ENCODE measurements at places on chromosomes 2 and 18.

GRCh38 chr2:44778671-44779476 lies 162.6 kb upstream of the SIX3 start:
- DNase-seq = no peak

GRCh38 chr18:58316396-58317342 lies 272.6 kb downstream of the NEDD4L start:
- DNase-seq = no peak

GRCh38 chr2:66896131-66896530 lies 461.2 kb downstream of the MEIS1 start:
- no peak for DNase-seq

GRCh38 chr18:63259567-63260379 lies 59.8 kb downstream of the BCL2 start:
- DNase-seq = no peak

DNA sequence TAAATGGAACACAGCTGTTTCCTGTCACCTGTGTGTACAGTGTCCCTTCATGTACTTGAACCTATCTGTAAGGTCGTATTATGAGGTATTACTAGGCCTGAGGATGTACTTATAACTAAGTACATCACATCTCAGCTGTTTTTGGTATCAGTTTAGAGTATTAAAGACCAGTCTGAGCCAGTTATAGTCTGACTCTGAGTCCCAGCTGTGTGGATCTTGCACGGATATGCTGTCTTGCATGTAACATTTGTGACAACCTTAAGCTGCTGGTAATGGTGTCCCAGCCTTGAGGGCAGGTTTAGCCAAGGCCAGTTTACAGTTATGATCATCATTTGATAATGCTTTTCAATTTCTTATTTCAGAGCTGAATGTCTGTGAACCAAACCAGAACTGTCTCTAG lies 496.3 kb downstream of the SLC4A3 start:
- DNase-seq = no peak

DNA sequence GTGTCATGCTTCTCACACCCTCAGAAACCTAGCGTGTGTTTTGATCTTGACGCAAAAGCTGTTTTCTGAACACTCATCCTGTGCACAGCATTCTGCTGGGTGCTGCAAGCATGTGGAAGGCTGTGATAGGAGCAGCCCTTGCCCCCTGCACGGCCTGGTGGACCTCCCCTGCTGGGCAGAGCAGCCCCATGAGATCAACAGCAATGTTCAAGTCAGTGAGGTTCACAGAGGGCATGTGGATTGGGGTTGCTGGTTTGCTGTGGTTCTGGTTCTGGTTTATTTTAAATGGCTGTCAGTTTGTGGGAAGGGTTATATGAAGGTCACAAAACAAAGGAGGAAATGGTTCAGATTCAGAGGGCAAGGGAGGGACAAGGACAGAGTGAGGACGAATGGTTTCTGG lies 71.3 kb downstream of the SOWAHC start:
- no peak for DNase-seq

DNA sequence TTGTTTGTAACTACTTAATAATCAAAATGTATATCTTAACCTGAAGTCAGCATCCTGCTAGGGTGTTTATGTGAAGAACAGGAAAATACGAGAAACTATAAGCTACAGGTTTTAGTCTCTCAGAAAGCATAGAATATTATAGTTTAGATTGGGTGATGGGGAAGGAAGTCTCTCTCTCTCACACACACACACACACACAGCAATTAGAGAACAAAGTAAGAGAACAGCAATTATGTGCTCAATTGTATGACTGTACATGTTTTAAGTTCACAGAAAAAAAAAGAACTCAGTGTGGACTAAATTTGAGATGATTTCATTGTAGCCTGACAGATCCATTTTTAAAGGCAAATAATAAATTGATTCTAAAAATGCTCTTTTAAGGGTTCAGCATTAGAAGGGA lies 94.3 kb upstream of the ZNF516 start:
- no peak for DNase-seq

- DNase-seq = no peak
Observed at GRCh38 chr2:237864940-237865622, 5.7 kb downstream of the RAMP1 start.

All from cerebellum (tissue), 4 donors.